Right lobe of liver (tissue), 6 donors: ENCODE measurements at places on chromosomes 2 and 18. TPM values are rescaled to one million over a fixed set of nuclear protein-coding genes. Genes with fewer than 3 reads are reported as not detected.
A peak's percentile ranks its signal among the peaks of the same experiment; 100 is the strongest.

GRCh38 chr18:48926420-48926857, 24.3 kb downstream of the SMAD7 start:
- peak; percentile 94 for DNase-seq

DNA sequence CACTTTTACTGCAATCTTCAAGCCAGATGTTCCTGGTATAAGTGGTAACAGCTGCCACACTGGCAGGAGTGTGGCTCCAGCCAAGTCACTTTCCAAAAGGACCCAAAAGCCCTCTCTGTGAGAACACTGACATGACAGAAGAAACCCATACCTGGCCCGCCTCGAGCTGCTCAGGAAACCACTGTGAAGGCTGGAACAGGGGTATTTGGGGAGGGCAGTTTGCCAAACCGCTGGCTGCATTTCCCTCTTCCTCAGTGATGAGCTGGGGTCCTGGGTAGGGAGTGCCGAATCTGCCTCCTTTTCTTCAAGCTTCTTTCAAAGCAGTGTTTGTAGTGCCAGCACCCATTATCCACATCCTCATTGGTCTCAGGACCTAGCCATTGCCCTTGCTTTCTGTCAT, 10.3 kb upstream of the OSR1 start:
- DNase-seq: no peak

GRCh38 chr18:80088823-80089222, 20.2 kb upstream of the ADNP2 start:
- DNase-seq: no peak

DNA sequence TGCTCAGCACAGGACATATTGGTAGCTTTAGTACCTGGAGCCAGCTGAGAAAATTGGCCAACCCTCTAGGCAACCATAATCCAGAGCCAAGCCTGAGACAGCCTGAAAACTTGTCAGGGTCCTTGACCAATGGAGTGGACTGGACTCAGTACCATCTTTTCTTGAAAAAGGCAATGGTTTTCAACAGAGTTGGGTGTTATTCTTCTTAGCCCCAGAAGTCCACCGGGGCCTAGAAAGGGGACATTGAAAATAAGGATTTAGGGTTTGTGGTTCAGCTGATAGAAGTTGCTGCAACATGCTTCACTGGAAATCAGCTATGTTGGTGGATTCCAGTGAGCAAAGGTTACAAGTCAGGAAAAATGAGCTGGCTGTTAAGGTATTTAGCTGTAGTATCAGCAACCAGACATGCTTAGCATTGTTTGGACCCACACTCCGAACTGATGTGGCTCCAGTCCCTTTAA, 22.1 kb upstream of the CNOT11 start:
- no peak for DNase-seq

DNA sequence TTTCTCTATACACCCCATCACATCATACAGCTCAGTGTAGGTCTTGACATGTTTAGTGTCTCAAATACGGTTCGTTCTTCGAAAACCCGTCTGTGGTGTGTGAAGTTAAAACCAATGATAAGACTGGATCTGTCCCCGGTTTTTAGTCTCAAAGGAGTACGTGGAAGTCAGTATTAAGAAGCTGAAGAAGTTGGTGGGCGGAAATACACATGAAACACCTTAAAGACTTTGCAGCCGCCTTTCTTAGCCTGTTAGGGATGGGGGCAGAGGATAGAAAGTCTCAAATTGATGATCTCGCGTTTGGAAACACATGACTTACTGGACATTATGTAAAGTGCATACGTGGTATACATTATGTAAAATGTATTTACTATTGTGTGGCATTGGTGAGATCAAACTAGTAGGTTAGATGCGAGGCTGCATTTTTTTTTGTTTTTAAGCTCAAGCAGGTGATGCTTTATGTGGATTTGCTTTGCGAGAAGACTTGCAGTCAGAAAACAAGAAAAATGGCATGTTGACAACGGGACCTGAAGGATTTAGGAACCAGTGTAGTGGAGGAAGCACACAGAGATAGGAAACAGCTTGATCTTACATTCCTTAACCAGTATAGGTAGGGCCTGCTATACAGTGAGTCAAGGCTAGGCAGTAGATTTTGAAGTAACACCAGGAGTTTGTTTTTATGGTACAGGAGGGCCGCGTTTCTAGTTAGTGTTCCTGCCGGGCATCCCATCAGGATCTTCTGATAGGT, 1.2 kb downstream of the CNOT11 start:
- no peak for DNase-seq

- DNase-seq: no peak
These were observed 7.3 kb downstream of the FARP2 start for GRCh38 chr2:241363426-241363825.

GRCh38 chr2:18546567-18546966, 13.9 kb downstream of the RDH14 start:
- DNase-seq: no peak

DNA sequence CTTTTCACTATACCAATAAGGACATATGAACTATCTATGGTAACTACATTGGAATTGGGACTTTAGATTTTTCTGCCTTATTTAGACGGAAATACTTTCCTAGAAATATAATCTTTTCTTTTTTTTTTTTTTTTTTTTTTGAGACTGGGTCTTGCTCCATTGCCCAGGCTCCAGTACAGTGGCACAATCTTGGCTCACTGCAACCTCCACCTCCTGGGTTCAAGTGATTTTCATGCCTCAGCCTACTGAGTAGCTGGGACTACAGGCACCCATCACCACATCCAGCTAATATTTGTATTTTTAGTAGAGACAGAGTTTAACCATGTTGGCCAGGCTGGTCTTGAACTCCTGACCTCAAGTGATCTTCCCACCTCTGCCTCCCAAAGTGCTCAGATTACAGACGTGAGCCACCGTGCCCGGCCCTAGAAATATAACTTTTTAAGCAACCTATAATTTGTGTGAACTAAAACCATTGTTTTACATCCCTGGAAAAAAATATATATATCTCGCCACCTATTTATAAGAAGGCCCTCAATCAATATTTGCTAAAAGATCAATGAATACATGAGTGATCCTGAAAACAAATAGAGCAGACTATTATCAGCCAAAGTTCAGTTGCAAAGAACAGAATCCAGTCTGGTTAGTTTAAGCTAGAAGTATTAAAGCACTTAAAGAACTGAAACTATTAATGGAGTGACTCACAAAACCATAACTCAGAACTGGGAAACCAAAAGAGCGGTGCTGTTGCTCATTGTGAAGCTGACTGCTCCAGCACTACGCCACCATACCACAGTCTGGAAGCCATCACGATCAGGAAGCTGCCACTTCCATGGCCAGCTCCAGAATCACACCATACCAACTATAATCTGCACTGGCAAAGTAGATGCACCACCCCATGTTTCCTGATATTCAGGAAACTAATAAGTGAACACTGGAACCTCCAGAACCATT, 8.4 kb upstream of the HNRNPLL start:
- DNase-seq: no peak

SERPINB12 gene
- total RNA-seq: not detected

LYG1 gene
- total RNA-seq: 0.40 TPM
